ENCODE measurements at places on chromosomes 2 and 18.
A peak's percentile ranks its signal among the peaks of the same experiment; 100 is the strongest.

DNA sequence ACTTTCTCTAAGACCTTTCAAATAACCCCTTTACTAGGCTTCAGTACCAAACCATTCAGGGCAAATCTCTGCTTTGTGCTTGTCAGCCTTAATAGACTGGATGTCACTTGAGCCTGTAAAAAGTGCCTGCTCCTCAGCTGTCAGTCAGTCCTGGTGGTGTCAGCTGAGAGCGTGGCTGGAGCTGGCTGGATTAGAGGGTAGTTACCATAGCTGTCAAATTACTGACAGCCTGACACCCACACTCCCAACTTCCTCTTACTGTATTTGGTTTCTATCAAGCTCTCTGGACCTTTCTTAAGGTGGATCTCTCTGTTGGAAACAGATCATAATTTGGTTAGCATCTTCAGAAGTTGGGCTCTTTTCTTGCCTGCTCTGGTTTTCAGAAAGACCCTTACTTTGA lies 371.4 kb upstream of the ATP5MC3 start:
- DNase-seq = no peak

GRCh38 chr2:69251943-69252342 lies 135.1 kb downstream of the GFPT1 start:
- no peak for DNase-seq

DNA sequence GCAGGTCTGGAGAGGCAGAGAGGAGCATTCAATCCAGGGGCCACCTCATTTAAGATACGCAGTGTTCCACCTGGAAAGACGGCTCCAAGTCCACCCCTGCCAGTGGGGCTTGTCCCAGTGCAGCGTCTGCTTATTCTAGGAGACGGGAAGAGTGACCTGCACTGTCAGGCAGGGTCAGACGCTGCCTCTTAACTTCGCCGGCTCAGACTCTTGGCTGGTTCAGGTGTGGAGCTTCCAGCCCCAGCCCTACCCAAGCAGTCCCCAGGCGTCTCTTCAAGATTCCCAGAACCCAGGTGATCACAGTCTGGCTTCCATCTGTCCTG lies 208.5 kb downstream of the TFCP2L1 start:
- DNase-seq = no peak

DNA sequence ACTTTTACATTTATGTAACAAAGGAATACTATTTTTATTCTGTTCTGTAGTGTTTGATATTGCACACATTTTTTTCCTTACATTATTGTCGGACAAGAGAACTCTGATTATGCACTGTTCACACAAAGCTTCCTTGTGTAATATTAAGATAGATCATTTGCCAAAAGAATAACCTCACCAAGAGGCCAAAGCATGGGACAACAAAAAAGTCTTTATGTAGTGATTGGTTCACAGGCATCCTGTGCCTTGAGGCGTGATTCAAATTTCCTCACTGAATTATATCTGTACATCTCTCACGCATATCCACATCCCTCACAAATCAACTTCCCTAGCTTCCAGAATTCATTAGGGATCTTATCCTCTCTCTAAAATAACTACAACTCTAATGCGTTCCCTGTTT lies 642.7 kb downstream of the NR4A2 start:
- no peak for DNase-seq

DNA sequence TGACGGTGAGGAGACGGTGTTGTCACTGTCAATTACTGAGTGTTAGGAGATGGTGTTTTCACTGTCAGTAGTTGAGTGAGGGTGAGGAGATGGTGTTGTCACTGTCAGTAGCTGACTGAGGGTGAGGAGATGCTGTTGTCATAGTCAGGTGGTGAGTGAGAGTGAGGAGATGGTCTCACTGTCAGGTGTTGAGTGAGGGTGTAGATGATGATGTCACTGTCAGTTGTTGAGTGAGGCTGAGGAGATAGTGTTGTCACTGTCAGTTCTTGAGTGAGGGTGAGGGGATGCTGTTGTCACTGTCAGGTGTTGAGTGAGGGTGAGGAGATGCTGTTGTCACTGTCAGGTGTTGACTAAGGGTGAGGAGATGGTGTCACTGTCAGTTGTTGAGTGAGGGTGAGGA lies 3.4 kb upstream of the ATP9B start:
- no peak for DNase-seq

DNA sequence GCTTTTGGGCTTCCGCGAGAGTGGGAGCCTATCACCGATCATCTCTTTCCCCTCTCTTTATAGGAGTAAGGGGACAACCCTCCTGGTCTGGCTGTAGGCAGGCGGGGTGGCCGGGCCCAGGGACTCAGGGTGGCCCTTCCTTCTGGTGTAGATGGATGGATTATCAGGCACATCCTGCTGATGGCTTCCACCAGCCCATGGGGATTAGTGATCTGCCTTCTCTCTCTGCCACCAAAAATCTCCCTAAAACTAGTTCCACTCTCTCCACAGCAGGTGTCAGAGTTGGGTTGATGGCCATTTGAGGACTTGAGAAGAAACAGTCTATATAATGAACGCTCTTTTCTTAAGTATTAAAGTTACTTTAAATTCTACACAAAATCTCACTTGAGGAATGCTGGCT lies 37.4 kb downstream of the NCK2 start:
- DNase-seq = no peak

- DNase-seq = peak; percentile 29
These were observed 58.6 kb downstream of the ODC1 start for GRCh38 chr2:10389573-10389972.

GRCh38 chr2:133937669-133938068 lies 316.2 kb upstream of the MGAT5 start:
- DNase-seq = no peak

- no peak for DNase-seq
These were observed 53.7 kb upstream of the APCDD1 start for GRCh38 chr18:10400534-10401307.

DNA sequence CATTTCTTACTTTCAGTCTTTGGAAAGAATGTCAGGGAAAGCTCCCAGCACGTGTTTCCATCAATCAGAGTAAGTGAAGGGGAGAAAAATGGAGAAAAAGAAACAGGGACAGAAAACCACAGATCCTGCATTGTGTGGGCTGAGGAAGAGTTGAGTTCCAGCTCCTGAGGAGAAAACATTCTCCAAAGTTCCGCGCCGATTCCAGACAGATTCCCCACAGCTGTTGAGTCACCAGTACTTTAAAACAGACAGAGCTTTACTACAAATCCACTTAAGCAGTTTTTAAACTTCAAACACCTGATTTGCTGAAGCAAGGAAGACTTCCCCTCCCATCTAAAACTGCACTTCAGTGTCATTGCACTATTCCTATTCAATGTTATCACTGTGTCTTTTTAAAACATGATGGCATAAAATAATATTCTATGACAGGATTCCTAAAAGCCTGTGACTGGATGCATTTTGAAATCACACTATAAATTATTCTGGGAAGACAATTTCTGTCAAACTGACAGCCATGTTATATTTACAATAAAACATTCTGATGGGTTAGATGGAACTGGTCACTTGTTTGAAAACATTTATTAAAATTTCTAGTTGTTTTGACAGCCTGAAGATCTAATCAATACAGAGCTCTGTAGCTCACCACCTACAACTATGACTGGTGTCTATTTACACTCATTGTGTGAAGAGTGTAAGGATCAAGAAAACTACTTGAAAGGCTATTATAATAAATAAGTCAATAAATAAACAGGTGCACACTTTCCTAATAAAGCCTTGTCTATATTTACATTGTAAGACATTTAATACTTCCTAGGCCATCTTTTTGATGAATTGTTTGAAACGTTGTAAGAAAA lies 40.9 kb downstream of the TCF4 start:
- DNase-seq = peak; percentile 74

GRCh38 chr18:2036086-2036485 lies 535.2 kb downstream of the METTL4 start:
- no peak for DNase-seq

DNA sequence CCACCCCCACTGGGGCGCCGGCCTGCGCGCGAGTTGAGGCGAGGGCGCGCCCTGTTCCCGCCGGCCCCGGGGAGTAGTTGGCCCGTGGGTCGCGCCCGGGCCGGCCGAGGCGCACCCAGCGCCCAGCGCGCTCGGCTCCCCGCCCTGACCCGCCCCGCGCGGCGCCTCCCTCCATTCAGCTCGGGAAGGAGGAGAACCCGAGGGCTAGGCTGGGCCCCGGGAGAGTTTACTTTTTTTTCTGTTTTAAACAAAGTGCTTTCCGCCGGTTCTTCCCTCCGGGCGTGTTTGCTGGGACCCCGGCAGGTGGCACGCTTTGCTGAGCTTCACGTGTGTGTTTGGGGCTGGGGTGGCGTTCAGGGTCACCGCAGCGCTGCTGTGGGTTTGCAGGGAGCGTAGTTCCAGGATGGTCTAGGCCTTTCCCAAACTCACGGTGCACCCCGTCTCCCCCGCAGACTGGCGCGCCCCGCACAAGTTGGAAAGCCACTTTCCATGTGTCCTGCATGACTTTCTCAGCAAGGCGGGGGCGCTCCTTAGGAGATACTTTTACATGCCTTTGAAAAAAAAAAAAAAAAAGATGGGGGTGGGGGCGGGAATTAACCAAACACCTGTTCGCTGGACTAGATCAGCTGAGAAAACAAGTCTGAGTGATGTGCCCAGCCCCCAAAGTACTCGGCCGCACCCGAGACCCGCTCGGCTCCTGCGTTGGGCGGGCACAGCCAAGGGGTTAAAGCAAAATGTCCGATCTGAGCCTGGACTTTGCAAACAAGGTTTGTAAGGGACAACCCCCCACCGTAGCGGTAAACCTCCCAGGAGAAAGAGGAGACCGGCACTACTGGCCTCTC lies 825 bp downstream of the ITGA6 start:
- no peak for DNase-seq

- DNase-seq = peak; percentile 94
These were observed 312.9 kb downstream of the PRKCE start for GRCh38 chr2:45964223-45964841.

GRCh38 chr2:200575957-200576356 lies 9.9 kb upstream of the AOX1 start:
- DNase-seq = peak; percentile 40

GRCh38 chr18:47566809-47567208 lies 315.3 kb upstream of the SKOR2 start:
- DNase-seq = no peak

GRCh38 chr2:39583781-39584180 lies 81.9 kb upstream of the TMEM178A start:
- DNase-seq = no peak

DNA sequence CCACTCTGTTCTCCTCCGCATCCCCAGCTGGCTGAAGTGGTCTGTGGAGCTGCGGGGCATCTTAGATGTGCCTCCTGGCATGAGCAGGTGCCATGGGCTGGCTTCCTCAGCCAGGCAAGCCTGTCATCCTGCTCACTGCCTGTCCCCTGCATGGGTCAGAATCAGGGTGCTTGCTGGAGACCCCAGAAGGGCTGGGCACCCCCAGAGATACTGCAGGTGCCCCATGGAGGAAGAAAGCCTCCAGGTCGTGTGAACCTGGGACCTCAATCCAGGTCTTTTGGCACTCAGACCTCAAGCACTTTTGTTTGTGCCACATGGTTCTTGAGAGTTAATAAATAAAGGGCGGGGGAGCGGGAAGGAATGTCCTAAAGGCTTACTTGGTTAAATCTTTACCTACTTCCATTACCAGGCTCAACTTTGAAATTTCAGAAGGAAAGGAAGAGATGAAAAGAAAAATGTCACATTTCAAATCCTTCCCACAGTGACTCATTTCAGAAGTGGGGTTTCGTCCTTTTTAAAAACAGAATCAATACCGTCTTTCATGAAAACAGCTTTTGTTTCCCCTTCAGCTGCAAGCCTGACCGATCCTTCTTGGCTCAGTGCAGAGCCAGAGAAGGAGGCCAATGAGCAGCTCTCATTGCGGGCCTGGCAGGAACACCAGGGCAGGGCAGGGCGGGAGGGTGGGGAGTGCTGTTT lies 69.9 kb downstream of the RHOB start:
- peak; percentile 30 for DNase-seq

- no peak for DNase-seq
These were observed 995 bp downstream of the MBD5 start for GRCh38 chr2:148021886-148022285.

DNA sequence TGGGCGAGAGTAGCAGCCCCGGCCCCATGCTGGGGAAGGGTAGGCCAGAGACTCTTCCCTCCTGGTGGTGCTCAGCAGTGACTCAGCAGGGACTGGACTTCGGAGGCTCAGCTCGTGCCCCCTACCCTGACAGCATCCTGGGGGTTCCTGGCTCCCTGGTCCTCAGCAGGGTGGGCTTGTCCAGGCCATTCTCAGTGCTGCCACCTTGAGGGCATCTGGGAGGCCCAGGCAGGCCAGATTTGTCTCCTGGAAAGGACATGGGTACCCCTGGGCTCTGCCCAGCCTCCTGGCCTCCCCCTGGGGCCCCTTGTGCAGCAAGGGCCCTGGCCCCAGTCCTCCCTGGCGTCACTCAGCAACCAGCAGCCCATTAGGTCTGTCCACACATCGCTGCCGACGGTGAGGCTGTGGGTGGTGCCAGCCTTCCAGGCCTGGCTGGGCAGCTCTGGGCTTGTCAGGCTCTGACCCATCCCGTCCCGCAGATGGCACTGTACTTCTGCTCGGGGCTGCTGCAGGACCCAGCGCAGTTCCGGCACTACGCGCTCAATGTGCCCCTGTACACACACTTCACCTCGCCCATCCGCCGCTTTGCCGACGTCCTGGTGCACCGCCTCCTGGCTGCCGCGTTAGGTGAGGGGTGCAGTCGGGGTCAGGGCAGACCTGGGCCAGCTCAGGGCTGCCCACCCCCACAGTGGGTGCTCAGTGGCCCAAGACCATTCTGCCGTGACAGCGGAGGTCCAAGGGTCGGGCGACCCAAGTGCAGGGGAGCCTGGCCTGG lies 45.0 kb upstream of the ALPP start:
- DNase-seq = no peak

DNA sequence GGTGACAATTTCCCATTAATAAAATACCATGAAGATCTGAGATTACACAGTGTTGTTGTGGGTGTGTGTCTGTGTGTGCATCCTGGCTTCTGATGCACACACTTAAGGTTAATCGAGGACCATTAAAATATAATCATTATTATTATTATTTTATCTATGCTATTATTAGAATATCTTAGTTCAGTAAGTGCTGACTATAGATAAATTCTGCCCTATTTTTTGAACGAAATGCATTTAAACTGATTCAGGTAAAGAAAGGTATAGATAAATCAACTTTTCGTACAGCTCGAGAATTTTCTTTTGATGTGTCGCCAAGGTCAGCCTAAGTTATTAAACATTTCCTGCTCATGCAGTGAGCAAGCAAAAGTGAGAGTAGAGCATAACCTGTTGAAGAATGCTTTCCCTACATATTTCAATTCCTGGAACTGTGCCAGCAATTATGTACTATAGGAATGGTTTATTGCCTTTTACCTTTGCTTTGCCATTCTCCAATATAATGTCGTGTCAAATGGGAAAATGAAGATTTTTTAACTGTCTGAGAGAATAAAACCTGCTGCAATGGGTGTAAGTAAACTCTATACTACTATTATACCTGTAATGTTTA lies 25.8 kb downstream of the KCNJ3 start:
- no peak for DNase-seq

Measured in fibroblast of mammary gland (primary cell).